Stimulated activated CD8-positive, alpha-beta memory T cell treated with anti-CD3 and anti-CD28 coated beads, Interleukin-4, amount 100 ng/mL, for 4 hours (primary cell): ENCODE measurements at places on chromosomes 6 and 20.

DNA sequence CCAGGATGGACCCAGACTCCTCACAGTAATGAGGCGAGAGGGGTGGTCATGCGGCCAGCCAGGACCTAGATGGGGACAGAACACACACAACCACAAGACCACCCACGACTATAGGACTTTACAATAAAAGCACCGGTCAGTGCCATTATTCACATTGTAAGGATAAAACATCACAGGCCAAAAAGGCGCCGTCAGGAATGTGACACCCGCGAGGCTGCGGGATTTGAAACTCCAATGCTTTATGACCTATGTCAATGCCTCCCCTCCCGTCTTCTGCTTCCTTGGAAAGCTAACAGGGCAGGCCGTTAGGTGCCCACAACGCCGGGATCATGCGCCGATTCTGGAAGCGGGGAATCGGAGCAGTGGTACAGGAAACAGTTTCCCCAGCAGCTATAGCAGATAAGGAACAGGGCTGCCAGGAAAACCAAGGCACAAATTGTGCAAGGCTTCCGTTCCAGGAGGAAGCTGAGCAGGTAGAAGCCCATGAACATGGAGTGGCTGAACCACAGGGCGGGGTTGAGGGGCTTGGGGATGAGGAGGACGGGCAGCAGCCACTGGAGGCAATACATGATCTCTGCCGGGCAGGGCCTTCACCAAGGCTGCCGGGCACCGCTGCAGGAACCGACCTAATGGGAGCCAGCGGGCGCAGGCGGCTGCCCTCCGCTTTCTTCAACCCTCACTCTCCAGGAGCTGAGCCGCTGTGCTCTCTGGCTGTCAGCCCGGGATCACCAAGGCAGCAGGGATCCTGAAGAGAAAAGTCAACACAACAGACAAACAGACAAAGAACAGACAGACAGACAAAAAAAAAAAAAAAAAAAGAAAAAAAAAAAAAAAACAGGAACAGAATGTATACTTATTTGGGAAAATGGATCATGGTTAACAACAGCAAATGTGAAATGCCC, 2.2 kb upstream of the NNAT start:
- DNase-seq, result no peak

- no peak for DNase-seq
These were observed 7.9 kb downstream of the TGM3 start for GRCh38 chr20:2303673-2304072.

GRCh38 chr20:61731363-61732181, 334.1 kb downstream of the TAF4 start:
- no peak for DNase-seq

- no peak for DNase-seq
These were observed 6.3 kb downstream of the OR2A4 start for GRCh38 chr6:131694832-131695426.

DNA sequence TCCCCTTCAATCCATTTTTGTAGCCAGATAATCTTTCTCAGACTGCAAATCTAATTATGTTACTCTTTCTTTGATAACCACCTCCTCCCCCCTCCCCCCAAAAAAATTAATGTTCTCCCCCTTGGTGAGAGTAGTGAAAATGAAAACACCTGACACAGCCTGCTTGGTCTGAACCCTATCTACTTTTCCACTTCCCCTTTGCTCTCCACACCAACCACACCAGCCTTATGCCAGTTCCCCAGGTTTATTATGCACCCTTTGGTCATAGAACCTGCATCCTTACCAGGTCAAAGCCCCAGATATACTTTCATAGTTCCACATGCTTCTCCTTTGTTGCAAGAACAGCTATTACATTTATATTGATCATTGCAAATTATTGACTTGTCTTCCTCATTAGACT, 19.4 kb downstream of the PFDN4 start:
- DNase-seq, result no peak

DNA sequence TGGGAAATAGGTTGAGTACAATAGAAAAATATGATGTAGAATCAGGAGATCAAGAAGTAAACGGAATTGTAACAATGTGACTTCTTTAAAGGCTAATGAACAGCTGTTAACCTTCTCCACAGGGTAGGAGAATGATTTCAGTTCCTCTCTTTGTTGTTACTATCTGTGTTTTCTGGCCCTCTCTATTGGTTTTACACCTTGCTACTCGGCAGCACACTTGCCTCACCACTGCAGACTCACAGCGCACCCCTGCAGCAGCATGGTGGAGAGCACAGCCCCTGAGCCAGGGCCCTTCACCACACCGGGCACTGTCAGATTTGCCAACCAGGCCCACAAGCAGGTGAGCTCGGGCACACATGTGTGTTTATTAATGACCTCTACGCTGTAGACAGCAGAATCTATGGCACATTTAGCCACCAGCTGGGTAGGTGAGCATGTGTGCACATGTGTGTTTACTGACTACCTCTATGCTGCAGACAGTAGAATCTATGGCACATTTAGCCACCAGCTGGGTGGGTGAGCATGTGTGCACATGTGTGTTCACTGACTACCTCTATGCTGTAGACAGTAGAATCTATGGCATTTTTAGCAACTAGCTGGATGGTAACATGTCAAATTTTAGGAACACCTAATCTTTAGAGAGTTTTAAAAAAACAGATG, 16.8 kb downstream of the SFT2D1 start:
- DNase-seq, result no peak

- no peak for DNase-seq
These were observed 99.2 kb downstream of the QKI start for GRCh38 chr6:163513570-163514166.

DNA sequence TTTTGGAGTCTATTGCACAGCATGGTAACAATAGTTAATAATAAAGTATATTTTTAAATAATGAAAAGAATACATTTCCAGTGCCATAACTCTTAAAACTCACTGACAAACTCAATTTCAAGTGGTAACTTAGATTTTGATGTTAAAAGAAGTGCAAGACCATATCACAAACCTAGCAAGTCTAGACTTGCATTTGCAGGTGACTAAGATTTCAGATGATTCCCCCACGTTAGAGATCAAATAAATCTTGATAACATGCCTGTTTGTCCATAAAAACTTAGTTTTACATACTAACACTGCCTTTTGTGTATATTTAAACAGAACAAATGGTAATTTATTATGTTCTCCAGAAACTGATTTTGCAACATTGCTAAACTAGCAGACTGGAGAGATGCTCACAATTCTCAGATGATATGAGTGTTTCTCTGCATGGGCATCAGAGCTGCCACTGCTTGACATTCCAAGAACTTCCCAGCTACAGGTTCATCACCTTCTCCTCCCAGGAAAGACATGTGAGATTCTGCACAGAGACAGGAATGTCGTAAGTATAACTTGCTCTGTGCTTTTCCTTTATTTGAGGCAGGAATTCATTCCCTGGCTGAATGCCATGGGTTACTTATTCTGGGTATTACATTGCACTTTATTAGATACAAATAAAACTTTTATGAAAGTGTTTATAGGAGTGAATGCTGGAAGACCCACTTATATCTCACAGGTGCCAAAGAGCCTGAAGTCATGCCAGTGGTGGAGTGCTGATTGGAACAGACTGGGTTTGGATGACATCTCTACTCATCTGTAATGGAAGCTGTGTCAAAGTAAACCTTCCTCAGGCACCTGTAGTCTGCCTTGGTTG, 160.2 kb upstream of the FOXA2 start:
- DNase-seq, result no peak

- DNase-seq, result no peak
These were observed 40.0 kb downstream of the SNHG17 start for GRCh38 chr20:38395165-38395564.

GRCh38 chr6:151869345-151869744, 61.9 kb downstream of the ESR1 start:
- no peak for DNase-seq

GRCh38 chr6:135192256-135193174, 11.4 kb downstream of the MYB start:
- no peak for DNase-seq

DNA sequence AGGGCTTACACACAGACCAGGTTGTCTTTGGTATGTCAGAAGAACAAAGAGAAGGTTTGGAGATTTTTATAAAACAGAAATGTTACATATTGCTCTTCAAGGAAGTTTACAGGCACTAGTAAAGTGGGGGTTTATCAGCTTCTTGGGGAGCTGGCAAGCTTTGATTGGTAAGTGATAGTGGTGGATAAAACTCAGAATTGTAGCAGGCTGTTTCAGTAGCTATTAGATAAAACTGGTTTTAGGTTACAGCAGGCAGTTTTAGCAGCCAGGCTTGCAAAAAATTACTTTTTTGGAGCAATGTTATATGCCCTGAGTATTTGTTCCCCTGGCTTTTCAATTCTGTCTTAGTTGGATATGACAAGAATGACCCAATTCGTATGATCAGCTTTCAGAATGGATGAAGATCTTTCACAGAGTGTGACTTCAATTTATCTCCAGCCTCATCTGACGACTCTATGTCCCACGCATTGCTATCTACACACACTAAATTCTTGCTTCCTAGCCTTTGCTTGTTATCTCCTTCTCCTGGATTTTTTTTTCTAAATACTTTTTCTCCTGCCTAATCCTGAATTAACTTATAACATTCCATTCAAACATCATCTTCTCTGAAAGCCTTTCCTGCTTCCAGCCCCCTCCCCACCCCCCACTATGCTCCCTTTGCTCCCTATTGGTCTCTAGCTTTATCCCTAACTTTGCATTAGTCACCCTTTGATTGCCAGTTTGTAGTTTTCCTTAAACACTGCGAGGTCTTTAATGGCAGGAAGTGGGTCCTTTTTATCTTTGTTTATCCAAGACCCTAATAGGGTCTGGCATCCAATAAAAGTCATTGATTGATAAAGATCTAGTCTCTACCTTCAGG, 1.0 kb upstream of the TOMM34 start:
- no peak for DNase-seq

GRCh38 chr20:25683050-25683449, 13.6 kb downstream of the ZNF337 start:
- DNase-seq, result no peak

GRCh38 chr6:91613481-91613880, 1026.6 kb upstream of the MAP3K7 start:
- no peak for DNase-seq

- no peak for DNase-seq
These were observed 383.3 kb upstream of the CITED2 start for GRCh38 chr6:139757784-139758183.

GRCh38 chr20:63061771-63062100, 55.0 kb upstream of the BHLHE23 start:
- no peak for DNase-seq
